ENCODE measurements at places on chromosomes 5 and 9.

GRCh38 chr5:134873494-134873893 is 677 bp upstream of the TXNDC15 start:
- no peak for DNase-seq

- DNase-seq: peak; percentile 99
Observed at GRCh38 chr9:87713278-87713987, 12.5 kb upstream of the CTSL start.

DNA sequence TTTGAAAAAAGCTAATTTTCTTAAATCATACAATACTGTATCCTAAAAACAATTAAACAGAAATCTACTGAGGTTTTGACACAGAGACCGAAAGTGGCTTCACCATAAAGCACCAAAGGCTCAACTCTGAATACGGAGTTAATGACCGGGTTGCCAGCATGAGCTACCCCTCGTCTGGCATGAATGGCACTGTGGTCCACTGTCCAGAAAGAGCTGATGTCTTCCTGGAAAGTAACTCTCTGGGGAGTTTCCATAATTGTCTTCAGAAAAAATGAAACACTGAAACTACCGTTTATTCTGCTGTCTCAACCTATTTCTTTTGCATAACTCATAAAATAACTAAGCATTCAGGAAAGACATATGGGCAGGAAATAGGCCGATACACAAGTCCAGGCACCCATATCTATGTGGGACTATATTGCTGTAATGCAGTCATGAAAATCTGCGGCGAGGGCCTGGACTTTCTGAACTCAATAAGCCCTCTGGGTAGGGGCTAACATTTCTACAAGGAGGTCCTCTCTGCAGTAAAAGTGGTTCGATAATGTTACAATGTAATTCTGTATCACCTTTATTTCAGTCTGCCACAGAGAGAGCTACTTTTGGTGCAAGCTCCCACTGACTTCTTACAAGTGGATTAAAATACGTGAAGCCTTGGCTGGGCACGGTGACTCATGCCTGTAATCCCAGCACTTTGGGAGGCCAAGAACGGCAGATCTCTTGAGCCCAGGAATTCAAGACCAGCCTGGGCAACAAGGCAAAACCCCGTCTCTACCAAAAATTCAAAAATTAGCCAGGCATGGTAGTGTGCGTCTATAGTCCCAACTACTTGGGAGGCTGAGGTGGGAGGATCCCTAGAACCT is 52.4 kb downstream of the ANKH start:
- peak; percentile 38 for DNase-seq

- DNase-seq: peak; percentile 86
Observed at GRCh38 chr5:16866795-16867576, 69.1 kb downstream of the MYO10 start.

DNA sequence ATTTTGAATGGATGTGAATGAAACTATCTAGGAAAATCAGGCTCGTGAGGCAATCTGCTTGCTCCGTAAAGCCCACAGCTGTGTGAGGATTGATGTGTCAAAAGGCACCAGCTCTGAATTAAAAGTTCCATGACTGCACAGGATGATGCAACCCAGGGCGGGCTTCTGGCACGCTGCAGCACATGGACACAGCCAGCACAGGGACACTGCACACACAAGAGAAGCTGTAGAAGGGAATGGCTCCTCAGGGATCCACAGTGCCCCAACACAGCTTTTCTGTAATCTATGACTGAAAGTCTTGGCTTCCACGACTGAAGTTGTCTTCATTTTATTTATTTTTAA is 151.0 kb downstream of the GCNT1 start:
- DNase-seq: peak; percentile 91

- DNase-seq: no peak
Observed at GRCh38 chr5:37207802-37208201, 41.4 kb downstream of the CPLANE1 start.

GRCh38 chr5:119322312-119322947 is 33.4 kb upstream of the TNFAIP8 start:
- no peak for DNase-seq

GRCh38 chr9:88651682-88652633 is 117.0 kb downstream of the NXNL2 start:
- DNase-seq: peak; percentile 96

DNA sequence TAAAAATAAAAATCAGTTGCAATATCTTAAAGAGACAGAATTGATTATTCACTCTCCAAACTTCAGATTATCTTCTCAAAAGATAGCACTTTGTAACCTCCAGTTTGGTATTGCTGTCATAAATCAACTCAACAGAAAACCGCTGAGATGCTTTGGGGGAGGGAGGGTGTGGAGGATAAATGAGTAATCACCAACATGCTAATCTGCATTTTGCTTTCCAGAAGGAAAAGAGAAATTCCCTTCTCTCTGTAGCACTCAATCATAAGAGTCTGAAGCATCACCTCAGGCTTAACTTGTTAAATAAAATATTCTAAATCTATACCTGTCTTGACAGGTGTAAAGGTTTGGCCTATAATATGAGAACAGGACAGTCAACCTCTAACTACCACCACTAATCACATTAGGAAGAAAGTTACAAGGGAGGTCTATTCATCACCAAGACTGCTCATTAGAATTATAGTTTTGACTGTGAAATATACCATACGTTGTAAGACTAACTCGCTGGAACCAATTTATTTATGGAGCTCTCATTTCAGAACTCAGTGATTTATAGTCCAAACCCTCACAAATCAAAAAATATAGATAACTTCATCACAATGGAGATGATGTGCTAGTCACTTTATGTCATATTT is 89.0 kb downstream of the PIK3R1 start:
- DNase-seq: peak; percentile 41

- no peak for DNase-seq
Observed at GRCh38 chr5:142966121-142966420, 195.9 kb downstream of the ARHGAP26 start.

- no peak for DNase-seq
Observed at GRCh38 chr5:5217371-5217770, 77.2 kb downstream of the ADAMTS16 start.

DNA sequence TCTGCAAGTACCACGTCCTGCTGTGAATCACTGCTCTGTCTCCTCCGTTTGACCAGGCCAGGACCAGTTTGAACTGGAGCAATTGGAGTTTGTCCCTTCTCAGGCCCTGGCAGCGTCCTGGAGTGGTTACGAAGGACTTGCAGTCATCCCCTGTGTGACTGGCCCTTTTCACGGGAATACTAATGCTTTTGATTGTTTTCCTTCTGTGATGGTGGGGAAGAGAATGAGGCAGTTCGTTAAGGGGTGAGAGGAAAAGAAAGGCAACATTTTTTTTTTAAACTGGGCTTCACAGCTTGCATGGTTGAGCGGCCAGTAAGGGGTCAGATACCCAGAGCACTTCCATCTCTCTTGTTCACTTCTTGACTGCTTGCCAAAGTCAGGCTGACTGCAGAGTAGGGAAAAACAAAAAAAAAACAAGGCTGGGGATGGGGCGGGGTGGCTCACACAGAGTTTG is 153.5 kb upstream of the STK32A start:
- DNase-seq: no peak

DNA sequence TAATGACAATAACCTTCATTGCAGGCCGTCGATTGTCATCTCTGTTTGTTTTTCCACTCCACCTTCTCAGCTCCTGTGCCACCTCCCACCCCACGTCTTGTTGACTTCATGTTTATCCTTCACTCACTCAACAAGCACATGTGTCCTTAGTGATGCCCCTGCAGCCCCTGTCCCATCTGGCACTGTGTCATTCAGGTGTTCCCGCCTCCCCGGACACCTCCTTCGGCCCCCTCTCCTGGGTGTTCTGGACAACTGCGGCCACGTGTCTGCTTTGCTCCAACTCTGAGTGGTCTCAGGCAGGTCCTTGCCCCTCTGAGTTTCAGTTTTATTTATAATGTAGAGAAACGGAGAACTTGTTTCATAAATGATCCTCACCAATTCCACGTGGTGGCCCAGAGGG is 91.0 kb upstream of the COL5A1 start:
- no peak for DNase-seq

DNA sequence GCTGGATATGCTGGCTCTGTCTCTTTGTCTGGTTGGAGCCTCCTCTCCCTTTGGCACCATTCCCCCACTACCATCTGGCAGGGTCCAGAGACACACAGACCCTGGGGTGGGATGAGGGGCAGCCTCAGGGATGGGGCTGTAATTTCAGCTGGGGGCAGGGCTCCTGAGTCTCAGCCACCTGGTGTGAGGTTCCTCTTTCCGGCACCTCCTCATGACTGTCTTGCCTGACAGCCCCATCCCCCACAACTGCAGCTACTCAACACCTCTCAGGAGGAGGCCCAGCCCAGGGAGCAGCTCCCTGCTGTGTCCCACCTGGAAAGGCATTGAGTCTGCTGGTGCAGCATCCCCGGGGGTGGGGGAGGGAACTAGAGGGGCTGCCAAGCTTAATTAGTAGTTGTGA is 11.7 kb upstream of the RPS14 start:
- no peak for DNase-seq

DNA sequence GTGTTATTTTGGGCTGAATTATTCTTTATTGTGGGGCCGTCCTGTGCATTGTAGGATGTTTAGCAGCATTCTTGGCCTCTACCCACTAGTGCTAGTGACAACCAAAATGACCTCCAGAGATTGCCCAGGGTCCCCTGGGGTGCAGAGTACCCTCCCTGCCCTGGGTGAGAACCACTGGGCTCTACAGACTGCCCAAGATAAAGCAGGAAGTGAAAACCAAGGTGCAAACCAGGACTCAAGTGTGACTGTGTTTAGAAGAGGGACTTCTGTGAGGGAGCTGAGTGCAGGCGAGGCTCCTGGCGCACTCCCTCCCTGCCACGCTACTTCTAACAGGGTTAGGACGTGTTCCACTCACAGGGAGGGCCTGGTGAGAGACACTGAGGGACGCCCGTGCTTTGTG is 41.6 kb downstream of the USP20 start:
- no peak for DNase-seq

DNA sequence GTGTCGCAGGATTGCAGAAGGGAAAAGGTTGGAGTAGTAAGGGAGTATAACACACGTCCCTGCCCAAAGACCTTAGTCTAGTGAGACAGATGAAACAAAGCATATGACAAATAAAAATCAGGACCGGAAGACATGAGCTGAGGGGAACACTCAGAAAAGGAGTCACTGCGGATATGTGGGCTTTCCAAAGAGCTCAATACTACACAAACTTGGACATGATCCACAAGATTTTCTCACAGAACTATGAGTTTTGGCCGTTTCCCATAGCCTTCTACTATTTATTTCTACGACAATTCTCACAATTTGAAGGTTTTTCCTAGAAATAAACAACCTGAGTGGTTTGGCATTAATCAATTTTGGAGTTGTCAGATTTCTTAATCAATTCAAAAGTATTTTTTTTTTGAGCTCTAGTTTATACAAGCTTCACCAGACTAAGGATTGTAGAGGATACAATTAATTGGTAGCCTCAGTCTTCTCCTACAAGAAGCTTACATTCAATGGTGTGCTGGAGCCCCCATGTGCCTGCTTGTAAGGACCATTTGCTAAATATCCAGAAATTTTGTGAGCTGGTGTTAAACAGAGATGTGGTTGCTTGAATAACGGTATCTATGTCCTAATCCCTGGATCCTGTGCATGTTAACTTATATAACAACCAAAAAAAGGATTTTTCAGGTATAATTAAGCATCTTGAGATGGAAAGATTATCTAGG is 91.4 kb downstream of the ADAMTS12 start:
- no peak for DNase-seq

DNA sequence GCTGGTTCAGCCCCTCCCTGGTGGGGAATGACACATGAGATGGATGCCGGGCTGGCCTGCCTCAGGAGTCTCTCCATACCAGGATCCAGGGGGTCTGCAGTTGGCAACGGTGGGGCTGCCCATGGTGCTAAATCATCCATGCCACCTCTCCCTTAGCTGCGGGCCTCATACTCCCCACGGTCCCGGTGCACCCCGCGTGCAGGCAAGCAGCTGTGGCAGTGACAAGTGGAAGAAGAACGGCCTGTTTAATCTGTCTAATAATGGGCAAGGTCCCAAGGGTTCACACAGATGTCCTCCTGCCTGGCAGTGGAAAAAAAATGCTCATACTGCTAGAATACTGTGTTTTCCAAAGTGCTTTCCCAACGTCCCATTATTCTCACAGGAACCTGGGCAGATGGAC is 196.9 kb upstream of the PANK3 start:
- no peak for DNase-seq

DNA sequence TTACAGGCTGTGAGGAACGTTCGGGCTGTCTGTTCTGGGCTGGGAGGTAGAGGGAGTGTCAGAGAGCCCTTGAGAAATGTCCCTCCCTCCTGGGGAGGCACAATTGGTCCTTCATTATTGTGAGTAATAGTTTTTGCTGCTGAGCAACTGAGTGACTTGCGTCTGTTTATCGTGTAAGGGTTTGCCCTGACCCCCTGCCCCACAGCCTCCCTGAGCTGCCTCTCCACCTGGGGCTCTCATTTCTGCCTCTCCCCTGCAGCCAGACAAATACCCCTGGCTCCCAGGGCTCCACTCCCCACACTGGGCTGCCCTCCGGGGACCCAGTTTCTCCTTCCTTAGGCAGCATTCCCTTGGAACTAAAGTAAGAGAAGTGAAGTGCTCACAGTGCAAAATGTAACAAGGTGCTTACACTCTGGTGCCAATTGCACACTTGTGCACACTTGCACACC is 174.9 kb upstream of the MVB12B start:
- DNase-seq: no peak

GRCh38 chr9:129175825-129176633 is 2.0 kb downstream of the IER5L start:
- peak; percentile 94 for DNase-seq

DNA sequence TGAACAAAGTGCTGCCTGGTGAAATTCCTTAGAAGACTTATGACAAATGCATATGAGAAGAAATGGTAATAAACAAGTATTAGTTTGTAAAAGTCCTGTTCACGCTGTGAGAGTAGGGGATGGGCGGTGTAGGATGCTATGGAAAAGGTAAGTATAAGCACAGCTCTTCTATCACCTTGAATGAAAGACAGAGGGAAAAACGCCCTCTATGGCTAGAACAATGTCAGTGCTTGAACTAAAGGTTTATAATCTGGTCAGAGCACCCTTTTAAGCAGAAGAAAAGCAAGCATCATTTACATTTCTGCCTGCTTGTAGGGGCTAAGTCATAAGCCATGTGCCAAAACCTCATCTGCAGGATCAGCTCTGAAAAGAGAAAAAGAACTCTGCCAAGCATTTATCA is 115.2 kb downstream of the LHFPL2 start:
- DNase-seq: peak; percentile 45

- peak; percentile 61 for DNase-seq
Observed at GRCh38 chr9:76369583-76369982, 24.6 kb downstream of the RFK start.

GRCh38 chr5:116629168-116629567 is 54.5 kb upstream of the SEMA6A start:
- DNase-seq: no peak

GRCh38 chr9:7234144-7234543 is 476.4 kb downstream of the KDM4C start:
- peak; percentile 42 for DNase-seq
